ENCODE measurements at places on chromosomes 6 and 20.

DNA sequence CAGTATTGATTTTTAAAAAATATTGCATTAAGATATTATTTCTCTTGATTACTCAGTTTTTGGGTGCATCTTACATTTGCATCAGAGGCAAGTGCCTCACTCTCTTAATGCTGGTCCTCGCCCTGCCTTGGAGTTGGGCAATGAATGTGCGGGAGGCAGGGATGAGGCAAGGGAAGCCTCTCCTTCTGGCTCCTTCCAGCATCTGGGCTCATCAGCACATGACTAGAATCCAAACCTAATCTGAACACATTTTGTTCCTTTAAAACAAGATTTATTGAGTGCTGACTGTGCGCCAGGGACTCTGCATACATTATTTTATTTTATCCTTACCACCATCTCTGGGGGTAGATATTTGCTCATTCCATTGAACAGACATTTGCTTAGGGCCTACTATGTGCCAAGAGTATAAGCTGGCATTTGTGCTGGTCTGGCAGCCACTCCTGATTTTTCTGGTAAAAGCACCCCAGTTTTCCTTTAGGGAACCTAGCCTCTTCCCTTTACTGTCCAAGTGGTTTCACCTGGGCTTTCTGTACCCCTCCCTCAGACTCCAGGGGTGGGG, 71.9 kb upstream of the ZNFX1 start:
- DNase-seq = no peak

GRCh38 chr6:163620670-163621330, 206.3 kb downstream of the QKI start:
- DNase-seq = no peak

DNA sequence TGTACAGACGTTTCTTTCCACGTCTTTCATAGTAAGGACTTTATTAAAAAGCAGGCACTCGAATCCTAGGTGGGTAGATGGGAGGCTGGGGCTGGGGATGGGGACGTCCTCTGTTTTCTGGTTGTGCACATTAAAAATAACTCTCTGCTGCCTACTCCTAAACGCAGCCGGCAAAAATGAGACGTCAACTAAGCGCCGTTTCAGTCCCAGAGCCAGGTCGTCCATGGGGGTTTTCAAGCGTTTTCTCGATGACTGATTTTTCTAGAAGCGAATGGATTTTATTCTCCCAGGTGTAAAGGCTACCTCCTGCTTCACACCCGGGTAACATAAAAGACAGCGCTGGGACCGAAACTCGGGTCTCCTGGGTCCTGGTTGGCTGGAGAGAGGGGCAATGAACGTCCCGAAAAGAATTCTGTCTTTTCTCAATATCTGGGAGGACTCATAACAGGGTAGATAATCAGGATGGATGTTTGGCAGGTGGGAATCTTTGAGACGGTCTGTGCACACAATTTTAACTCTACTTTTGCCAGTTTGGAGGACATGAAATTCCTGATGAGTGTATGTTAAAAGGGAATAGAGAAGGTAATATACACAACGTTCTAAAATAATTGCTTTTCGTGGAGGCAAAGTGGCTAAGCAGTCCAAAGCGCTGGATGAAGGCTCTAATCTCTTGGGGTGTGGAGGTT, 25.2 kb downstream of the GPX6 start:
- DNase-seq = no peak

DNA sequence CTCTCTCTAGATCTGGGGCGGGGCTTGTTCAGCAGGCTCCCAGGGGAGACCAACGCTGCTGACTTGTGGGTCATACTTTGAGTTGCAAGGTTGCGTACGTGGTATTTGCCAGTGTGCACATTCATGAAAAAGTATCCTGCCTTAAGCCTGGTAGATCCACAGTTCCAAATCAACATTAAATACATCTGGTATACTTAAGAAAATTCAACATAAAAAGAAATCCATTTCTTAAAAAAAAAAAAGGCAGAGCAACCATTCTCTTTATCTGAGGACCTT, 81.4 kb downstream of the SLC22A3 start:
- DNase-seq = no peak
